ENCODE measurements at places on chromosomes 12 and 14.

DNA sequence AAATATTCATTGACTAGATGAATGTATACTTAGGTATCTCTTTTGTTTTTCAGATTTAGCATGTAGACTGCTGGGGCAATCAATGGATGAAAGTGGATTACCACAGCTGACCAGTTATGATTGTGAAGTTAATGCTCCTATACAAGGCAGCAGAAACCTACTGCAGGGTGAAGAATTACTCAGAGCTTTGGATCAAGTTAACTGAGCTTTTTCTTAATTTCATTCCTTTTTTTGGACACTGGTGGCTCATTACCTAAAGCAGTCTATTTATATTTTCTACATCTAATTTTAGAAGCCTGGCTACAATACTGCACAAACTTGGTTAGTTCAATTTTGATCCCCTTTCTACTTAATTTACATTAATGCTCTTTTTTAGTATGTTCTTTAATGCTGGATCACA is 15.3 kb upstream of the SNAPC1 start:
- DNase-seq, result no peak

DNA sequence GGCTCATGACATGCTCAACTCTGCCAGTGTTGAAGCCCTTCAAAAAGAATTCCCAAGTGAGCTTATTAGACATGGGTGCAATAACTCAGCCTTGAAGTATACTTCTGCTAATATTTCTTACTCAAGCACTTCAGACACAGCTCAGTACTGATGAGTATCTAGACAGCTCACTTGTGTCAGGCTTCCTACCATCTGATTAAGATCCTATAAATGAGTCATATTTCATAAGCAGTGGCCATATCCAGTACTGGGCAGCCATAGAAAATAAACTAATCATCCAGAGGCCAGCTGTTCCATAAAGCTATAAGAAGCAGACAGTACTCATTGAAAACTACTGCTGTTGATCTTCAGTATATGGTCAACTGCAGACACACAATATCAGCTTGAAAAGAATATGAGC is 12.9 kb downstream of the FSCB start:
- DNase-seq, result no peak

DNA sequence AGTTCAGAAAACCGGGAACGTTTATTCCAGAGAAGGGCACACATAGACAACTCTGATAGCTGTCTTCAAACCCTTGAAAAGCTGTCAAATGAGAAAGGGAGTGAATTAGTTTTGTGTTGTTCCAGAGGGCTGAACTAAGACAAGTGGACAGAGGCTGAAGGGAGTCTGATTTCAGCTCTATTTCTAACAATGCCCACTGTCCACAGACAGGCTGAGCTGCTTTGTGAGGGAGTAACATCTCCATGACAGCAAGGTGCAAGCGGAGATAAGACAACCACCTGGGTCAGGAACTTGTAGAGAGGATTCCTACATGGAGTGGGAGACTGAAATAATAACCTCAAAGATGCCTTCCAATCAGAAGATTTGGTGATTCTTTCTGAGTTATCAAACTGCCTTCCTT is 25.6 kb upstream of the PARP11 start:
- DNase-seq, result no peak

DNA sequence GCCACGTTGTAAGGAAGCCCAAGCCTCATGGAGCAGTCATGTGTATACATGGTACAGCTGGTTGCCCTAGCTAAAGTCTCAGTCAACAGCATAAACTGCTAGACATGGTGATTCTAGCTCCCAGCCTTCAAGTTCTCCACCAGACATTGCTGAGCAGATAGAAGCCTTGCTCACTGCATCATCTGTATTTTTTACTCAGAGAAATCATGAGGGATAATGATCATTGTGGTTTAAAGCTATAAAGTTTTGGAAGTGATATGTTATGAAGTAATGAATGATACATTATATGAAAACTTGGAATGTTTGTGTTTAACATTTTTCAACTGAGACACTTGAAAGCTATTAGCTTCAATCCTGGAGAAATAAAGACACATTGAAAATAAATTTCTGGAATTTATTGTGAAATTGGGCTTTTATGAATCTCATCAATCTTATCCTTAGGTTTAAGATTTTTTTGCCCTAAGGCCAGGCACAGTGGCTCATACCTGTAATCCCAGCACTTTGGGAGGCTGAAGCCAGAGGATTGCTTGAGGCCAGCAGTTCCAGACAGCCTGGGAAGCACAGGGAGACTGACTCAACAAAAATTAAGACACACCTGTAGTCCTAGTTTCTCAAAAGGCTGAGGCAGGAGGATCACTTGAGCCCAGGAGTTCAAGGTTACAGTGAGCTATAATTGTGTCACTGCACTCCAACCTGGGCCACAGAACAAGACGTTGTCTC is 5.6 kb upstream of the NFATC4 start:
- no peak for DNase-seq

GRCh38 chr12:53399896-53400295 is 19.9 kb downstream of the SP1 start:
- DNase-seq, result no peak

DNA sequence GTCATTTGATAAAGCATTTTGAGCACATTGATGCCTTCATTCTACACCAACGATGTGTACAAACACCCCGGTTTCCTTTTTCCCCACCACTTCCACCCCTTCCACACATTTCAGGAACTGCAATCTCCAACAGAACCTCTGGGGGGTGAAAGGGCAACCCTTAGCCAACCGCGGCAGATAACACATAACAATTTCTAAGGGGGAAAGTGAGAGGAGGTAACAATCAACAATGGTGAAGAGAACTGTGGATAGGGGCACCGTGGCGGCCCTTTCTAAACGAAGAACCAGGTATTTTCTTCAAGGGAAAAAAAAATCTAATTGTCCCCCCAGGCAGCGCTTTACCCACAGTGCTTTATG is 1.1 kb downstream of the KITLG start:
- DNase-seq, result peak; percentile 74

DNA sequence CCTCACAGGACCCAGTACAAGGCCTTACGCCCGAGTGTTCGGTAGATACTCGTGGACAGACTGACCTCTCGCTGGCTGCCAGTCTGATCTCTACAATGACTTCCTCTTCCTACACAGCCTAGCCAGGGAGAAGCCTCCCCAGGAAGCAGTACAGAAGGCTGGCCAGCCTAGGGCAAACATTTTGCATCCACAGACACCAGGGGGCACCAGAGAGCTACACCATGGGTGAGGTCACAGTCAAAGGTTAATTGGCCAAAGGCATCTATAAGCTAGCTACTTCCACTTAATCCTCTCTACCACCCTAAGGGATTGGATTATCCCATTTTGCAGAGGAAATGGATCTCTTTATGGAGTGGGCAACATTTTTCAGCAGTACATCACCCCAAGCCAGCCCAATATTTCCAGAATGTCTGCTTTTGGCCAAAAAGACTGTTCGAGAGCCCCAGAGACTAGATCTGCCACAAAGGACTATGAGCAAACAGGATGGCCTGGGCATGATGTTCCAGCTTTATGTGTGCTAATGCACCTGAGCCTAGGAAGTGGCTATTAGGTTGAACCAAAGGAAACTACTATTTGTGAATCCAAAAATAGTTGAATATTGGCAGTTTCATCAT is 14.6 kb upstream of the PNMA1 start:
- peak; percentile 92 for DNase-seq

DNA sequence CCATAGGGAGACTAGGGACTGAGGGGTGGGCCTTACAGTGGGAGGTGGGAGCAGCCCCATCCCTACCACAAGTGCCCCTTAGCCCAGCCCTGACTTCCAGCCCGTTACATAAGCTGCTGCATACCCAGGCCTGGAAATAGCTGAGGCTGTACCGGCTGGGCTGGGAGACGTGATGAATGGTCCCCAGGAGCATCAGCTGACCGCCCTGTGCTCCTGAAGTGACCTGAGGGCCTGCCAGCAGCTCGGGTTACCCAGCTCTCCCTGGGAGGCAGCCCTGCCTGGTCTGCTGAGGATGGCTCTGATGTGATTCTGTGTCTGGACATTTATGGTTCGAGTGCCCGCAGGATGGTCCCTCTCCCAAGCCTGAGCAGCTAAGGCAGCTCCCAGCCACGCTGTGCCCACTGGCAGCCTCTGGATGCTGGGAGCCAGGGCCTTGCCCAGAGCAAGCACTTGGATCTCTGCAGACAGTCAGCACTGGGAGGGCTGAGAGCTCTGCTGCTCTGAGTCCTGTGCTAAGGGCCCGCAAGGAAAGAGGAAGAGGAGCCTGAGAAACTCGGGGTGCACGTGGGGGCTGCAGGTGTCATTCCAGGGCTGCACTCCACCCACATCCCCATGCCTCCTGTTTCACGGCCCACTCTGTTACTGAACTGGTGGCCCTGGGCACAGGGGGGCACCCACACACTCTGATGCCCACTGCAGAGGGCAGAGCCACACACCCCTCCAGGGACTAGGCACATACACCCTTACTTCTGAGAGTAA is 20.5 kb downstream of the TAMALIN start:
- DNase-seq, result no peak

DNA sequence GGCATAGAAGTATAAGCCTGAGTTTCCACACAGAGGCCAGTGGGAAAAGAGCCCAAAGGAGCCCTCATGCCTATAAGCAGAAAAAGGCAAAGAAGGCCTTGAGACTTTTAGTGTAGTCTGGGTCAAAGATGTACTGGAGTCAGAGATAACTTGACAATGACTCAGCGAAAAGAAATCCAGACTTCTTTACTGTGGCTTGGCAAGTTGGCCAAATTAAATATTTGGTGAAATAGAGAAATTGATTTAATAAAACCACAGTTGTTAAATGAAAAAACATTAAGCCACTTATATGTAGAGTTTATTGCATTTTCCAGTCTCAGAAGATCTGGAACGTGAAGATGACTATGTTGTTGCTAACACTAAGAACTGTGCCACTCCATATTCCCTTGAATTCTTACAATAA is 105.1 kb downstream of the TMTC3 start:
- DNase-seq, result no peak

- DNase-seq, result peak; percentile 77
Observed at GRCh38 chr12:95942524-95943329, at the start of gene CCDC38. CCDC38 (minus strand) TSS chr12:95942614; CDS start chr12:95936509, 6,105 bp downstream.

DNA sequence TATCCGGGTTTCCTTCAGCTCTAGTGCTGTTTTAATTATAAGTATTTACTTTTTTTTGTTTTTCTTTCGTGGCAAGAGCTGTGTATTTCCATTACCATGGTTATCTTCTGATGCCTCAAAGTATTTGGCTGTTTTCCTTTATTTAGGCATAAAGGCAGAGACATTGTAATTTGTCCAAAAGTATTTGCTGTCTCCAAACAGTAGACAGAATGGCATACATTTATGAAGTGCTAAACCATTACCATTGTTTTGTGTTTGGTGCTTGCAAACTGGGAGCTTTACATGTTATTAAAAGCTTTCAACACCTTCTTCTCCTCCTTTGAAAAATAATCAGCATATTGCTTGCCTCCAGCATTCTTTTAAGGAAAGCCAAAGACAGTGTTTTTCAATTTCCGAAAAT is 46.3 kb downstream of the FLRT2 start:
- DNase-seq, result no peak

DNA sequence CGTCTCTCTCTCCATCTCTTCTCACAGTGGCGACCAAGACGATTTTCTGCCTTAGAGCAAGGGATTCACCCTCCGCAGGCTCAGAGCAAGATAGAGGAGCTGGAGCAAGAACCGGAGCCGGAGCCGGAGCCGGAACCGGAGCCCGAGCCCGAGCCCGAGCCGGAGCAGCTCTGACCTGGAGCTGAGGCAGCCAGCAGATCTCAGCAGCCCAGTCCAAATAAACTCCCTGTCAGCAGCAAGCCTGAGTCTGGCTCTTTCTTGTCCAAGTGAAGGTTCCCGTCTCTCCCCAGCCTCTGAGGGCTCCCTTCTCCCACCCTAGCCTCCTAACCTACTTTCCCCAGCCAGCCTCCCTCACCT is 5.9 kb downstream of the LAG3 start:
- no peak for DNase-seq

DNA sequence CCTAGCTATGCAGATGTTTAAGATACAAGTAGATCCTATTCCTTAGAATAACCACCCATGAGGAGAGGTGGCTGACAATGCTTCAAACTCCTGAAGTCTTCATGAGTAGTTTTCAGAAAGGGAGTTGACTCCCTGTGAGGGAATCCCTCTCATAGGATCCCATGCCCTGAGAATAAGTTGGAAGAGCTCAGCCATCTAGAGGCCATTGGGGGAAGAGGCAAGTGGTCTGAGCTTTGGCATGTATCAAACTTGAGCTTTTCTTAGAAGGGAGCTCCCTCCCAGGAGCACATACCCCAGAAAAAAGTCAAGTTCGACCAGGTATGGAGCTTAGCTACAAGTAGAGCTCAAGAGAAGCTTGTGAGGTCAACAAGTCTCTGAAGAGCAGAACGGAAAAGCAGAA is 165.7 kb upstream of the RBM19 start:
- DNase-seq, result no peak

GRCh38 chr12:18906395-18906794 is 168.5 kb downstream of the CAPZA3 start:
- no peak for DNase-seq

GRCh38 chr14:92863286-92864080 is 59.5 kb upstream of the CHGA start:
- DNase-seq, result no peak

GRCh38 chr14:61566537-61567225 is 128.6 kb upstream of the HIF1A start:
- no peak for DNase-seq

DNA sequence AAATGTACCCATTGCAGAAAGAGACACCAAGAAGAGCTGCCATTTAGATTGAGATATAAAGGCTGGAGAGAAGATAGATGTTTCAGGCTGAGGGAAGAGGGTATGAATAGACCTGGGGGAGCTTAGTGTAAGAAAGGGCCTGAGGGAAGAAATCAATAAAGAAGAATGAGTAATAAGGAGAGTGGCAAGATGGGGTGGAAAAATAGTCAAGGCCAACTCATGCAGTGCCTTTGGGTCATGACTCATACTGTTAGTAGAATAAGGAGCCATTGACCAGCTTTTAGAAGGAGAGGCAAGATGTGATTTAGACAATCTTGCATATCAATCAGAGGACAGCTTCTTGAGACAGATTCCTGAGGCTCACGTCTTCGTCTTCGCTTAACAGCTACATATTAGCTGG is 287.5 kb downstream of the DUSP6 start:
- DNase-seq, result no peak

GRCh38 chr12:132140918-132141841 is 2.9 kb downstream of the DDX51 start:
- DNase-seq, result no peak

- no peak for DNase-seq
Observed at GRCh38 chr12:93365616-93366405, 11.9 kb upstream of the NUDT4 start.

- no peak for DNase-seq
Observed at GRCh38 chr14:104020471-104020870, 65.0 kb upstream of the ASPG start.
